ENCODE measurements at places on chromosomes 2 and 18.

DNA sequence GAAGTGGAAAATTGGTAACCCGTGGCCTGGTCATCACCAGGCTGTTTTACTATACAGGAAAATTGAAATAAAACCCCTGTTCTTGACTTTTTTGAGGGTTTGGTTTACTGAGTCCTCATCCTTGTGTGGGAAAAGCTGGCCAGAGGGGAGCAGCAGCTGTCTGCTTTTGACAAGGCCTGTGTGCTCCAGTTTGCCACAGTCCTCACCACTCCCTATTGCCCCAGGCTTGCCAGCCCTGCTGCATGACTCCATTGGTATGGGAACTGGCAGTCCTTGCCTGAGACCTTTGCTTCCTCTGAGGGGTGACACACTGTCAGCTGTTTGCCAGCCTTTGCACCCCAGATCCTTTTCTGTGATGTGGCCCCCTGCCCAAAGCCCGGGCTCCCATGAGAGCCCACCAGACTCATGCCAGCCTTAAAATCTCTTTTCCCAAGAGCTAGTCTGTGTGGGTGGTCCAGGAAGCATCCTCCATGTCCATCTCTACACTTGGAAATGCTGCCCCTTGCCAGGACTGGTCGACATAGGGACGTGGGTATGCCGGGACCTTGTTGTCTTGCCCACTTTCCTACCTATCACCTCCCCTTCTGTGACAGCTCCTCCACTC is 39.0 kb downstream of the GLI2 start:
- DNase-seq = no peak

DNA sequence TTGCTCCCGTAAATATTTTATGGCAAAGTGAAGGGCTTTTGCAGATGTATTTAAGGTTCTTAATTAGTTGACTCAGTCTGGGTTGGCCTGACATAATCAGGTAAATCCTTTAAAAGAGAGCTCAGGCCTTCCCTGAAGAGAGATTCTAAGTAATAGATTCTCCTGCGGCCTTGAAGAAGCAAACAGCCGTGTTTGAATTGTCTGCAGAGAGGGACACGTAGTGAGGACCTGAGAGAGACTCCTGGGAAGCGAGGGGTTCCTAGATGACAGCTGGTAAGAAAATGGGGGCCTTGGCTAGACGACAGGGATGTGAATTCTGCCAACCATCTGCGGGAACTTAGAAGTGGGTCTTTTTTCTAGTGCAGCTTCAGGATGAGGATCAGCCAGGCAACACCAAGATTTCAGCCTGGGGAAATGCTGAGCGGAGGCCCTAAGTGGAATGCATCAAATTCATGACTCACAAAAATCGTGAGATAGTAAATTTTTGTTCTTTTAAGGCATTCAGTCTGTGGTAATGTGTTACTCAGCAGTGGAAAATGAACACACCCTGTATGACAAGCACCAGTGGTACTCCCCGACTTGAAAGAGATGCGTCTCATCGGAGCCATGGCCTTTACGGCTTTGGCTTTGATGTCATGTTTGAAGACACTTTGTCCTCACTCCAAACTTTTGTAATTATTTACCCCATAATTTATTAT is 62.1 kb upstream of the SMIM21 start:
- DNase-seq = no peak

DNA sequence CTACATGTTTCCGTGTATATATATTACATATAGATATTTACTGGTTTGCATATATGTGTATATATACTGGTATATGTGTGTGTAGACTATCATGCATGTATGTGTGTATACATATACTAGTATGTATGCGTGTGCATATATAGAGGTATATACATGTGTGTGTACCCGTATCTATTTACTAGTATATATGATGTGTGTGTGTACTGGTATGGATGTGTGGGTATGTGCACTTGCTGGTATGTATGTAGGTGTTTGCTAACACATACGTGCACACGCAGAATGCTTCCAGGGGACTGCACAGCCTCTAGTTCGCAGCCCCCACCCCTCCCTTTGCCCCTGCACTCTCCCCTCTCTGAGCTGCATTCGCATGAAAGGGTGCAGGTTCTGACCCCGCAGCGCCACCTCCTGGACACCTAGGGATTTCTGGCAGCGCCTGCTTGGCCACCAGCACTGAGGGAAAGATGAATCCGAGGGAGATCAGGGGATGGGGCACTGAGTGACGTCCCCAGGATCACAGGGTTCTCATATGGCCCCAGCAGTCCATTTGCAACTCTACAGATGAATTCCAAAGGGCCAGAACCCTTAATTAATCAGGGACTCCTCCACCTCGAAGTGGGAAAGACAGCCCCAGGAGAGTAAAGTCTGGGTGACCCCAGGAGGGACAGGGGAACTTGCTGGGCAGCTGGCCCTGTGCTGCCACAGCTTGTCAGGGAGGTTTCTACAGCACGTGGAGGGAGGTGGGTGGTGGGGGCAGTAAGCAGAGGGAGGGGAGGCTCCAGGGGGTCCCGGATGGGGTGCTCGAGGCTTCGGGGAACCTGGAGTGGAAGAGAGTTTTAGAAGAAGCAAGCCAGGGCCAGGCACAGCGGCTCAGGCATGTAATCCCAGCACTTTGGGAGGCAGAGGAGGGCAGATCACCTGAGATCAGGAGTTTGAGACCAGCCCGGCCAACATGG is 66.8 kb upstream of the ASAP2 start:
- DNase-seq = peak; percentile 55

- DNase-seq = no peak
These were observed 498.7 kb upstream of the RAB6C start for GRCh38 chr2:129480790-129481189.

DNA sequence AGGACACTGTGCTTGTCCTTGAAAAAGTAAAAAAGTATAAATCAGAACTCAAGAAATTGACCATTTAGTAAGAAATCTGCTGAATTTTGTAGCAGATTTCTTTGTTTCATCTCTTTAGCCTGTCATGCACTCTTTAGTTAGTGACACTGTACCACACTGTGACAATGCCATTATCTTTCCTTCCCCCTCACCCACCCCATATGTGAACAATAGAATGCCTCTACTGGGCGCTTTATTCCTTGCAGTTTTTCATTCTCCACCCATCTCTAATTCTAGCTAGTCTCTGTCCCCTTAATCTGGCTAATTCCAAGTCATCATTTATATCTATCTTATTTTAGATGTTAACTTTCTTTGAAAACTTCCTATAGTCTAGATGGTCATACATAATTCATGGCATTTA is 241.0 kb downstream of the LRP1B start:
- no peak for DNase-seq

DNA sequence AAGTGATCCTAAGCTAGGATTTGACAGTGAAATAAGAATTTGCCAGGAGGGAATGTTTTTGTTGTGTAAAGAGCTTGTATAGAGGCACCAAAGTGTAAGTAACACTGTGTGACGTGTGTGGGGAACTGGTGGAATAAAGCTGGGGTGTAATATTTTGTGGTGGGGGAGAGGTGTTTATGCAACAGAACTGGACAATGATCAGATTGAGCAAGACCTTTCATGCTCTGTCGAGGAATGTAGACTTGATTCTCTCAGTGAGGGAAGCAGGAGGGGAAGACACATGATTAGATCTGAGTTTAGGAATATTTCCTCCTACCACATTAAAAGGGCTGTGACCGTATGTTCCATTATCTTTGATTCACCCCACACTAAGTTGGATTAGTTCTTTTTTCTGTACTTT is 43.6 kb downstream of the EFEMP1 start:
- no peak for DNase-seq

GRCh38 chr2:37775908-37776250 is 104.4 kb upstream of the CDC42EP3 start:
- DNase-seq = no peak

DNA sequence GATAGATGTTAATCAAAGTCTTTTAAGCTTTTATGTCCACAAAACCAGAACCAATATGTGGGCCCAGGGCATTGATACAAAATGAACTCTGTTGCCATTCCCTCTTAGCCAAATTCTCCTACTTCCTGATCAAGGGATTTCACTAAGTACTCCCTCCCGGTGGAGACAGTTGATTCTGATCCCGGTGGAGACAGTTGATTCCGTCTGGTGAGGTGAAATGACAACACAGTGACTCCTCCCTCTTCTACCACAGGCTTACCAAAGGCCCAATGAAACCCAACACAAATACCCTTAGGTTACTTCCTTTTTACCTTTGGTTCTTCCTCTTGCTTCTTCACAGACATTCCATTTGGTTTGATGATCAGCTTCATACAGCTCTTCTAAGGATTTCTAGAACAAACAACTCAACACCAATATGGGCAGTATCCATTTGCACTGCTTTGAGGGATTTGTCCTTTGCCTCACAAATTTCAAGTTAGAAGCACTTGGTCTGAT is 153.8 kb downstream of the IKZF2 start:
- no peak for DNase-seq

DNA sequence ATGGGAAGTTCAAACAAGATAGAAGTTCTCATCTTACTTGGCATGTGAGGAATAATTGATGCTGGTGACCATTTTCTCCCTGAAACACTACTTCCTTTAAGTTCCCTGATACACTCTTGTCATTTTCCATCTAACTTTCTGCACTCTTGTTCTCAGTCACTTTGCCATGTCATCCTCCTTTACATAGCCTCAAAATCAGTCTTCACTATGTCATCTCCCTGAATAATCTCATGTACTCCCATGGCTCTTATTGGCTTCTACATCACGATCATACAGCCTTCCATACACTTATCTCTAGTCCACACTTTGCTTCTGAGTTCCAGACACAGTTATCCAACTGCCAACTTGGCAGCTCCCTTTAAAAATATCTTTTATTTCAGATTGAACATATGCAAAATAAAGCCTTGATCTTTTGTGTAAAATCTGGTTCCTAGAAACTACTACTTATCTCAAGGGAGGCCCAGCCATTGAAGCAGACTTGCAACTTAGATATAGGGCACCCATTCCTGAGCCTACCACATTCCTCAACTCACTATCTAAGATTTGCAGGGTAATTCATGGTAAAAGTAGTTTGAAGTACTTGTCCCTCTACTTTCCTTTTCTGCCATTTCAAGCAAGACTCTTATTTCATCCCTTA is 1070.2 kb upstream of the NXPH2 start:
- no peak for DNase-seq

GRCh38 chr2:232488097-232488711 is 570 bp upstream of the ECEL1 start:
- DNase-seq = no peak

DNA sequence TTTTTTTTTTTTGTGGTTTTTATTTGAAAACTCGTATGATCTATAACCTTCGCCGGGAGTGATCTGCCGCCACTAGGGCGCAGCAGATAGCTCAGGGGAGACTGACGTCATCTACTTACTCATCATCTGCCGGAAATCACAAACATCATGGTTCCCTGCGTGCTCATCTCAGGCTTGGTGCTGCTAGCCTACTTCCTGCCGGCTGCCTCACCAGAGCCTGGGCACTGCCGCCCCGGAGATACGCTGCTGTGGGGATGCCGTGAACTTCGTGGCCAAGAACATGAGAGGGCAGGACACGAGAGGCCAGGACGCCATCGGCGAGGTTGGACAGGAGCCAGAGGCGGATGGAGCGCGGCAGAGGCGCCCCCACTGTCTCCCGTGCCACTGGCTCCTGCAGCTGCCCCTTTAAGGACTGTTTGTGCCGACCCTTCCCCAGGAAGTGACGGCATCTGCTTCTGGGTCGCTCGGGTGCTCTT is 68.8 kb downstream of the DOK6 start:
- DNase-seq = no peak

- no peak for DNase-seq
These were observed 177.5 kb downstream of the CD8B2 start for GRCh38 chr2:106664669-106665068.

DNA sequence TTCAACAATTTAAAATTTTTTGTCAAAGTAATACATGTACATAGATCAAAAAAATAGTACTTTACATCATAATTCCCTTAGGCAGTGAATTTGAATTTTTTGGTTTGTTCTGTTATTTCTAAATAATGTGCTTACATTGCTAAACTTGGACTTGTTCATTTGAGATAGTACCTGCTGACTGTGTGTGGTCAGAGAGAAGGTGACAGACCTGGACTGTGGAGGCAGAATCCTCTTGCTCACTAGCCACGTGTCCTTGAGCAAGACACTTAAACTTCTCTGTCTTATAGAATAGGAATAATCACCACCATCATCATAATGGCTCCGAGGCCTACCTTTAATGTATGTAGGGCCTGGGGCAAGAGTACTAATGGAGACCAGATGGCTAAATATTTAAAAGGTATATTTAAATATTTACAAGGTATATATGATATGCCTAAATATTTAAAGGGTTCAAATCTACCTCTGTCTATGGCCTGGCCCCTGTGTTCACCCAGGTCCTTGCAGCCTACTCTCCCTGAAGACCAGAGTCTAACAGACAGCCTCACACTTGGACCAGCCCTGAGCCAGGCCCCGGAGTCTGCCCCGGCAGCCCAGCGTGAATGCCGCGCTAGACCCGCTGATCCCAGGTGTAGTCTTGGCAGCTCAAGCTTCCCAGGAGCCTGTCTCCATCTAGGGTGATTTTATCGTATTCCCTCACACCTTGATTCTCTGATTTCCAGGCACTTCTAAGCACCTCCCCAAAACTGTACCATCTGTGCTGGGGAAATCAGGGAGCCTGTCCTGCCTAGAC is 33.5 kb downstream of the ZNF532 start:
- DNase-seq = no peak

DNA sequence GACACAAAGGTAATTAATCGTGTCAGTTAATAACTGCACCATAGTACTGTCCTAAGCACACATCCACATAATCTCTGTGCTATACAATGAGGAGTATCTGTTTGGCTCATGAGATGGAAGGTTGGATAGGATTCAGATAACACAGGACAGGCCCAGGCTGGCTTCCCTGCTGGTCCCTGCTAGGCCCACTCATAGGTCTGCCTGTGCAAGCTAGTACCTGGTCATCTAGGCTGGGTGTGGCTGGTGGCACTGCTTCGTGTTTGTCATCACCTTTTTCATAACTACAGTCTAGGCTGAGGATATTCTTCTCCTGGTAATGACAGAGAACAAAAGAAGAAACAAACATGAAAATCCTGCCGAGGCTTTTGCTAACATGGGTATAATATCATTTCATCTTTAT is 392.8 kb downstream of the TRIB2 start:
- no peak for DNase-seq

DNA sequence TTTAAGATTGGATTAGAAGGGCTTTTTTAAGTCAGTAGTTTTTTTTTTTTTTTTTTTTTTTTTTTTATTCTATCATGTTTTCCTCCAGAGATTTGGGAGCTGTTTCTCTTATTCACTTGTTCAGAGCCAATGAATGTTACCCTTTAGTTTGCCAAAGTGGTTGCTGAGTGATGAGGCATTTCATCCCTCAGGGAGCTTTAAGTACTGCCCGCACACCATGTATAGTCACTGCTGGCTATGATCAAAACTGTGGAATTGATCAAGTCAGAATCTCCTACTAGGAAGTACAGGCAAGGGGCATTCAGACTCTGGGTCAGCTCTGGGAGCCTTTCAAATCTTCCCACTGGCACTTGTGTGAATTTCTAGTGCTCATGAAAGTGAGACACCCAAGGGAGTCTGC is 201.6 kb downstream of the IKZF2 start:
- DNase-seq = no peak

GRCh38 chr18:9787712-9788111 is 79.6 kb downstream of the RAB31 start:
- no peak for DNase-seq

GRCh38 chr2:169254774-169255173 is 107.6 kb downstream of the LRP2 start:
- no peak for DNase-seq

- no peak for DNase-seq
These were observed 270.8 kb downstream of the NYAP2 start for GRCh38 chr2:225670111-225670974.

All from stimulated activated CD4-positive, alpha-beta T cell treated with anti-CD3 and anti-CD28 coated beads, Interleukin-15, amount 100 ng/mL, for 1 hour (primary cell).